ENCODE measurements at places on chromosomes 11 and 22.
A peak's percentile ranks its signal among the peaks of the same experiment; 100 is the strongest.

DNA sequence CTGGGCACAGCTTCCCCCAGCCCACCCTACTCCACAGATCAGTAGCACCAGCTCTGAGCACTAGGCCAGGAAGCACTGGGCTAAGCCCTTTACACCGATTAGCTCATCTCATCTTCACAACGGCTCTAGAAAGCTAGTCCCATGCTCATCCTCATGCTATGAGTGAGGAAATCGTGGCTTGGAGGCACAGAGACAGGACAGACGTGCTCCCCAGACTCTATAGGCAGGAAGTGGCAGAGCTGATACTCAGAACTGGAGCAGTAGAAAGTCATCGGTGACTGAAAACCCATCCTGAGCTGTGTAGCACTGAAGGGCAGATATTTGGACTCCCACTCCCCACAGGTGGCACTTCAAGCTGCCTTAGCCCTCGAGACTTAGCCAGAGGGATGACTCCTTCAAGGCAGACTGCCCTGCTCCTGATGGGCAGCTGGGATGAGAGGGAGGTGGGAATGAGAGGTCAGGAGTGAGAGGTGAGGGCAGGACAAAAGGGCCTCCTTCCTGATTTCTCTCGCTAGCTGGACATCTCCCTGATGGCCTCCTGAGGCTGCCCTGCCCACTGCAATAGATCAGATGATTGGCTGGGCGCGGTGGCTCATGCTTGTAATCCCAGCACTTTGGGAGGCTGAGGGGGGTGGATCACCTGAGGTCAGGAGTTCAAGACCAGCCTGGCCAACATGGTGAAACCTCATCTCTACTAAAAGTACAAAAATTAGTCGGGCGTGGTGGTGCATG lies 9.7 kb downstream of the CD5 start:
- DNase-seq = no peak

DNA sequence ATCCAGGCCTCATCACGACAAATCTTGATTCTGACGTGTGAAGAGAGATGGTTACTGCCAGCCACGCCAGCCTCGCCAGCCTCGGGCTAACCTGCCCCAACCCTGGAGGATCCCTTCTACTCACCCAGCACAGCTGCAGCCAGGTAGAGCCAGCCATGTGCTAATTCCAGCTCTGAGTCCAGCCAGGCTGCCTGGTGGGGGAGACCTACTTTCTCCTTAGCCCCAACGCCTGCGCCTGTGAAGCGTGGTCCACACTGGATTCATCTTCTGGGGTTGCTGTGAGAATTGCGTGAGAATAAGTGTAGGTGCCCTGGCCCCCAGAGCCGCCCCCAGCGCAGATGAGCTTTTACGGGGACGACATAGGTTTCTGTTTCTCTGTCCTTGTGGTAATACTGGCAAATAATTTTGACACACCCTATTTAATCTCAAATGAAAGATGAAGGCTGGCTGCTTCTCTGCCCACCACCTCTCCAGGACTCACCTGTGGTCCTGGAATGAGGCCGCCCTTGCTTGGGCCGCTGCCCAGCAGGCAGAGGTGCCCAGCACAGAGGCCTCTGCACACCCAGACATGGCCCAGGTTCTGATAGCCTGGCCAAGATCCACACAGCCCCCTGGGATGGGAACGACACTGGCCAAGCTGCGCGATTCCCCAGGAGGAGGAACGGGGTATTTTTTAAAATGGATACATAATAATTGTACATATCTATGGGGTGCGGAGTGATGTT lies 528.4 kb downstream of the TBC1D22A start:
- no peak for DNase-seq

DNA sequence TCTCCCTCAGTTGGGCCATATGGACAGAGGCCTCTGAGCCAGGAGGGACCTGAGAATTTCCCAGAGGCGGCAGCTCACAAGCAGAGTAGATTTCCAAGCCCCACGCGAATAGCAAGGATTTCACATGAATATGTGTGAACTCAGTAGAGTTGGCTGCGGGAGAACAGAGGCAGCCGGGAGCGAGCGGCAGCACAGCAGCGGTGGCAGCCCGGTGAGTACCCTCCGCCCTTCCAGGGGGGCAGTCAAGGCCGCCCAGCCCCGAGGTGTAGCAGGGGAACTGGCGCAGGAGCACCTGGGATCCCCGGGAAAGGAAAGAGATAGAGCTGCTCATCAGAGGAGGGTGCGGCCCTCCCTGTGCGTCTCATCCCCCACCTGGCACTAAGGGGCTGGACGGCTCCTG lies 8.4 kb upstream of the MS4A15 start:
- no peak for DNase-seq

- DNase-seq = no peak
Measured at GRCh38 chr11:1749395-1750351, 722 bp downstream of the IFITM10 start.

- DNase-seq = no peak
Measured at GRCh38 chr22:21981874-21982273, 713 bp downstream of the TOP3B start.

DNA sequence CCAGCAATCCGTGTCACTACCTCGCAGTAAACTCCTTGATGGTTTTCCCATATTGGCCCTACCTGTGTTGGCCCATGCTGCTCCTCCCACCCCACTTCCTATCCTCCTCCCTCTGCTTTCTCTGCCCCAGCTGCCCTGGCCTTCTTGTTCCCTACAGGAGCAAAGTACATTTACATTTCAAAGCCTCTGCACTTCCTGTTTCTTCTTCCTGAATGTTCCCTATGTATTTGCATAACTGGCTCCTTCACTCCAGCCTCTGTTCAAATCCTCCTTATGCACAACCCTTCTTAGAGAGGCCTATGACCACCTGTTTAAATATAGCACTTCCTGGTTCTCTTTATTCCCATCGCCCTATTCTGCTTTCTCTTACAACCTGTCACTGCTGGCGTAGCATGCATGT lies 62.2 kb downstream of the PARVA start:
- no peak for DNase-seq

- DNase-seq = no peak
Measured at GRCh38 chr11:68896171-68896959, 7.3 kb downstream of the MRPL21 start.

GRCh38 chr11:63670096-63670432 lies 1.1 kb downstream of the ATL3 start:
- DNase-seq = no peak

GRCh38 chr22:32348031-32348611 lies 9.5 kb upstream of the RFPL3 start:
- no peak for DNase-seq

GRCh38 chr11:132244846-132245245 lies 874.4 kb downstream of the NTM start:
- DNase-seq = no peak

DNA sequence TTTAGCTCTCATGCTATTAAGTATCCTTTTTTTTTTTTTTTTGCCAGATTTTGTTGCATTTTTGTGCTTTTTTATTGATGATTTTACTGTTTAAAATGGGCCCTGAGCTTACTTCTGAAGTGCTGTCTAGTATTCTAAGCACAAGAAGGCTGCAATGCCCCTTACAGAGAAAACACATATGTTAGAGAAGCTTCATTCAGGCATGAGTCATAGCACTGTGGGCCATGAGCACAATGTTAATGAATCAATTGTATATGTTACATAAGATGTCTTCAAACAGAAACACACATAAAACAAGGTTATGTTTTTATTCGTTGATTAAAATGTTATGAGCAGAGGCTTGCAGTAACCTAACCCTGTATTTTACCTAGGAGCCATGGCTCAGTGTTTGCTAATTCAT lies 117.8 kb upstream of the C11orf87 start:
- DNase-seq = no peak

DNA sequence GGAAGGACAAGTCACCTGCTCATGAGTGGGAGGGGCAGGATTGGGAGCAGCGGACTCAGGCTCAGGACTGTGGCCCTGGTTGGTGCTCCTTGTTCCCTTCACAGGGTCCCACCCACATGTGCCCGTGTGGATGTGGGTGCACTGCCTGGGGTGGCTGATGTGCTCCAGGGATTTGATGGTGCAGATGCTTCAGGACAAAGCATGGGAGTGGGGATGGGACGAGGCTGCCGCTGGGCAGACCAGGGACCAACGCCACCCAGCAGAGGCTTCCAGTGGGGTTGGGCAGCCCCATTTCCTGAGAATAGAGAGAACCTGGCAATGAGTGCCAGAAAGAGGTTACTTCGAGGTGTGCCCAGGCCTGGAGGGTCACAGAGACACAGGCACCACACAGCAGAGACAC lies 65.5 kb upstream of the IGLL5 start:
- DNase-seq = no peak

DNA sequence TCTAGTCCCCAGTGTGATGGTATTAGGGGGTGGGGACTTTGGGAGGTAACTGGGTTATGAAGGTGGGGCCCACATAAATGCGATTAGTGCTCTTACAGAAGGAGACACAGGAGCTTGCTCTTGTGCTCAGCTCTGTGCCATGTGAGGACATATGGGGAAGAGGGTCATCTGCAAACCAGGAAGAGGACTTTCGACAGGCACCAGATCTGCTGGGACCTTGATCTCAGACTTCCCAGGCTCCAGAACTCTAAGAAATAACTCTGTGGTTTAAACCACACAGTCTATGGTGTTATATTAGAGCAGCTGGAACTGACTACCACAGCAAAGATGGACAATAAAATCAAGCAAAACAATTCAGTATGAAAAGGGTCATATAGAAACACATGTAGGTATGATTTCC lies 26.7 kb downstream of the NNMT start:
- no peak for DNase-seq

- no peak for DNase-seq
Measured at GRCh38 chr11:17388609-17389210, at the start of gene KCNJ11. Gene KCNJ11 (minus strand): TSS chr11:17388659. CDS start chr11:17388091, 568 bp downstream.

- no peak for DNase-seq
Measured at GRCh38 chr11:76803811-76804600, 20.9 kb downstream of the TSKU start.

DNA sequence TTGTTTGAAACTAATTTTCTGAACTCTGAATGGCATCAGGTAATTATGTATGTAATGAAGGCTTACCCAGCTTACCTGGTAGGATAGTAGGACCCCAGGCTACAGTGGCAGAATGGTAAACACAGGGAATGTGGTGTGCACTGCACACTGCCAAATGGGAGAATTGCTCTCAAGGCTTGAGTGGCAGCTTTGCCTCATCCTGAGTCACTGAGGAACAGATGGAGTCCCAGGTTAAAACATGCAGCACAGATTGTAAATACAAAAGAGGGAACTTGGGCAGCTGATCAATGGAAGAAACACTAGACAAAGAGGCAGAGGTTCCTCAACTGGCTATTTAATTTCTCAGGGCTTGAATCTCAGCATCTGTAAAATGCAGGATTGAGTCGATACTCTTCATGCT lies 24.4 kb downstream of the GPR83 start:
- no peak for DNase-seq

- DNase-seq = no peak
Measured at GRCh38 chr22:20448630-20449029, 11.0 kb upstream of the SCARF2 start.

DNA sequence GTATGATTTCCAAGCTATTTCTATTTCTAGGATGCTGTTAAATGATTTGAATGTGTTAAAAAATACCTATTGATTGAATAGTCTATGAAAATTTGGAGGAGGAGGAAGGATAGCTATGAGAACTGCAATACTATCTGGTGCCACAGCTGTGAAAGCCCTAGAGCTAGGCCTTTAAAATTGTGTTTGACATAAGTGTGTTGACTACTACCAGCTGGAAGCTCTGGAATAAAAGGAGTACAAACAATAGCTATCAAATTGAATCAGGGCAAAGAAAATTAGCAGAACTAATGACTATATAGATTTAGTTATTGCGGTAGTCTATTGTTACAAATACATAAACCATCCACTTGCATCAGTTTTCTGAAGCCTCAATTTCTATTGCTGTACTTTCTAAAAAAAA lies 124.8 kb upstream of the CNTN5 start:
- no peak for DNase-seq

DNA sequence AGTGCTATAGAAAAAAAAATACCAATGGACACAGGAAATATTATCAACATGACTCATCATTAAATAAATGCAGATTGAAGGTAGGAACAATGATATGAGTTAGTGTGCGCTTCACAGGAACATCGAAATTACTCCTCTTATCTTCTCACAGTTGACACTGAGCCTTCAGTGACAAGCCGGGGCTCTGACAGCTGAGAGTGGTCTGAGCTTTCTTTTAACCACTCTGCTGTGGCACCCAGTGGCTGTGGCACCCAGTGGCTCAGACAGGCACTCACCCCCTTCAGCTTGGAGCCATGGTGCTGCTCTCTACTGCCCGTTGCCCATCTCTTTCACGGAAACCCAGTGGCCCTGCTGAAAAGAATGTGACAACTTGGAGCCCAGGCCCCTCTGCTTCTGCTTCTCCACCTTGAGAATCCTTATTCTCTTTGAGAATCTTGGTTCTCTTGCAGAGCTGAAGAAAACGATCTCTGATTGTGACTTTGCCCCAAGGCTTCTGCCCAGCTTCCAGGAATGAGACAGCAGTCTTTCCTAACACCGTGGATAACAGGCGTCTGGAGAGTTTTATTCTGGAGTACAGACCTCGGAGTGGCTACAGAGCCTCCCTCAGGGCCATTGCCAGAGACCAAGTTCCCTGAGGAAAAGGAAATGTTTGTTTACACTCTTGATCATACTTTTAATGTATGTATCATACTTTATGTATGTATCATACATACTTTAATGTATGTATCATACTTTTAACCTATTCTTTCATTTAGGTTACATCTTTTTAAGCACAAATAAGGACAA lies 37.1 kb upstream of the OR8B8 start:
- no peak for DNase-seq

- DNase-seq = no peak
Measured at GRCh38 chr11:114098927-114099326, 39.4 kb downstream of the ZBTB16 start.

GRCh38 chr11:17393472-17393871 lies 5.0 kb upstream of the KCNJ11 start:
- DNase-seq = no peak

DNA sequence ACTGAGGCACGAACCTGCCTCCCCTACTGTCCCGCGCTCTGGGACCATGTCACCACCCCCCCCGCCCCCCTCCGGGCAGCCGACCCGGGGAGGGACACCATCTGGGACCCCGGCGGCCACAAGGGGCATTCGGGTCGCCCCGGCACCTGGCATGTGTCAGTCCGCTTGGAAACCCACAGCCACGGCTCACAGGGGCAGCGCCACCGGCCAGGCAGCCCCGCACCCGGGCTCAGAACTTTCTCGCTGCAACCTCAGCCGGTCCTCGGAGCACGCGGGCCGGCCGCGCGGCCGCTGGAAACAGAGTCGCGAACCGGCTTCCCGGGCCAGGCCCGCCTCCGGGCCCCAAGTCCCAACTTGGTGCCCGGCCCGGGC lies 159.9 kb upstream of the GRK3 start:
- DNase-seq = no peak

DNA sequence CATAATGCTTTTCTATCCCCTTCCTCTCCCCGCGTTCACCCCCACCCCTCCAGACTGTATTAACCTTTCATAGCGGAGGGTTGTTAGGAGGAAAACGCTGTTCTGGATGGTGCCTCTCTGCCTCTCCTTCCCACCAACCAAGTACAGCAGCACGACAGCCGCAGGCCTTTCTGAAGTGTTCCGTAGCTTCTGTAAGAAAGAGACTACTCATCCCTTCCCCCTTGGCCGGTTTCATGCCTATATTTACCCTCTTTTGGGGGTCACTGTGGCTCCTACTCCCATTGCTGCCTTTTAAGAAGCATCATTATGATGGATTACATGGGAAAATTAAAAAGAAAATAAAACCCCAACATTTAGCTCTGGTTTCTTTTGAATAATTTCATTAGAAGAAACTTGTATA lies 46.5 kb downstream of the ZBTB16 start:
- no peak for DNase-seq

- no peak for DNase-seq
Measured at GRCh38 chr11:68186061-68186460, 27.0 kb downstream of the KMT5B start.

GRCh38 chr11:66607126-66607834 lies 9.2 kb upstream of the RBM14 start:
- peak; percentile 49 for DNase-seq

- no peak for DNase-seq
Measured at GRCh38 chr22:17783773-17784480, 9.7 kb upstream of the BID start.
